Stimulated activated CD4-positive, alpha-beta T cell treated with anti-CD3 and anti-CD28 coated beads, Interleukin-15, amount 100 ng/mL, for 1 hour (primary cell): ENCODE measurements at places on chromosomes 7 and 10.

DNA sequence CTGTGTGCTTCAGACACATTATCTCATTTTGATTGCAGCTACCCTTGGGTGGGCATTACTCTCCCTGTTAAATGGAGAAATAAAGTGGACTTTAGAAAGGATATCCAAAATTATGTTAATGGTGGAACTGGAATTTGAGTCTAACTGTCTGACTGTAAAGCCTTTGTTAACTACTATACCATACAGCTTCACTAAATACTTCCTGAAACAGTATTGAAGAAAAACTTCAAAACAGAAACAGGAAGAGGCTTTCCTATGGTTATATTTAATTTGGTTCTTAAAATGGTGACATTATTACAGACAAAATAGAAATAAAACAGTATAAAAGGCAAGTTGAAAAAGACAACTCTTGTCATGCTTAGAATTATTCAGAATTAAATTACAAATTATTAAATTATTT, 25.0 kb downstream of the SPAG6 start:
- DNase-seq: no peak

DNA sequence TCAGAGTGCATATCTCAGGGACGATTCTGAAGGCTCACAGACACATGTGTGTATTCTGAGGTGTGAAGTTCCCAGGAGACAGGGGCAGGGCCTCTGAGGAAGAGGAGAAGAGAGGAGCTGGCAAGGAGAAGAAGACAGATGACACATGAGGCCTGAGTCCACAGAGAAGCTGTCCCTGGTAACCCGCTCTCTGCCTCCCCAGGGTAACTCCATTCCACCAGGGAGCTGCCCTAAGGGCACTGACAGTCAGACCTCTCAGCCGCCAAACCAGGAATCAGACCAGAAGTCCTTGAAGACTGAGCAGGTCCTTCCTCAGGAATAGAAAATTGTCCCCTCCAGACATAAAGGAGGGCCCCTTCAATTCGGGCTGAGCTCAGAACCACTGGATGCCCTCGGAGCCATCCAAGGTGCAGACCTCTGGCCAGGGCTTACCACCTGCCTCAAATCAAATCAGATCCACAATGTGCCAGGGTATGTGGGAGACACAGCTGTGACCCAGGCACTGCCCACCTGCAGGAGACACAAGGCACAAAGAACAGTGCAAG, 57.4 kb downstream of the TLL2 start:
- no peak for DNase-seq

GRCh38 chr7:135831455-135832195, 83.0 kb upstream of the FAM180A start:
- DNase-seq: no peak

GRCh38 chr10:132158823-132159222, 27.9 kb upstream of the DPYSL4 start:
- no peak for DNase-seq

DNA sequence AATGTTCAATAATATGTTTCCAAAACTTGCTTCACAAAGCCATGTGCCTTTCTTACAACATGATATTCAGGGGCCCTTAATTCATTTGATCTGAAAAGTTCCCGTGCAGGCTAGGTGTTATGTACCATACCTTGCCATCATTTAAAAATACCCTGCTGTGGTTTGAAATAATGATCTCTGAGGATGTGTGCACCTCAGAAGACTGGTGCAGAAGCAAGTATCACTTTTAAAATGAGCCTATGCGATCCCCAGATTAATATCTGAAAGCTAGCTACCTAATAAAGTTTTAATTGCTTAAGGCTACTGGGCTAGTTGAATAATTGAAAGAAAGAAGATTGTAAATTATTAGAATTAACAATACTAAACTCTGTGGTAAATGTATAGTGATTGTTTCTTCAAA, 262.4 kb downstream of the CDK14 start:
- DNase-seq: no peak

DNA sequence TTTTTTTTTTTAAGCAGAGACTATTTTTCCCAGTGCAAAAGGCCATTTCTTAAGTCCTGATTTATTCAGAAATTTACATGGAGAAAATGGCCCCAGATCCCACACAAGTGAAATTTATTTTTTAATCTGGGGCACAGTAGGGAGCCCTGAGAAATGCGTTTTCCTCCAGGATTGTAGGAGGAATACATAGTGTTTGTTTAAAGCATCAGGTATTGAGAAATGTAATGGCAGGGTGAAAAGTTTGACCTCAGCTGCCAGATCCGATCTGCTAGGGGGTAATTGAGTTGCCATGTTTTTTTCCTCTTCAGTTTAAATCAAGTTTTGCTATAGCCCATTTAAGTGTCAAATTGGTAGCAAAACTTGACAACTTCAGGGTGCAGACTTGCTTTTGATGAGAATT, 110.0 kb downstream of the LRMDA start:
- DNase-seq: no peak

- DNase-seq: no peak
Measured at GRCh38 chr7:139681812-139682135, 96.0 kb downstream of the HIPK2 start.
